ENCODE measurements at places on chromosomes 4 and X.

GRCh38 chr4:36348403-36348938 is 67.1 kb downstream of the DTHD1 start:
- no peak for DNase-seq

- DNase-seq: no peak
These were observed 284.0 kb upstream of the FRG1 start for GRCh38 chr4:189656641-189657040.

- DNase-seq: no peak
These were observed 56.5 kb downstream of the NSD2 start for GRCh38 chr4:1927675-1928074.

DNA sequence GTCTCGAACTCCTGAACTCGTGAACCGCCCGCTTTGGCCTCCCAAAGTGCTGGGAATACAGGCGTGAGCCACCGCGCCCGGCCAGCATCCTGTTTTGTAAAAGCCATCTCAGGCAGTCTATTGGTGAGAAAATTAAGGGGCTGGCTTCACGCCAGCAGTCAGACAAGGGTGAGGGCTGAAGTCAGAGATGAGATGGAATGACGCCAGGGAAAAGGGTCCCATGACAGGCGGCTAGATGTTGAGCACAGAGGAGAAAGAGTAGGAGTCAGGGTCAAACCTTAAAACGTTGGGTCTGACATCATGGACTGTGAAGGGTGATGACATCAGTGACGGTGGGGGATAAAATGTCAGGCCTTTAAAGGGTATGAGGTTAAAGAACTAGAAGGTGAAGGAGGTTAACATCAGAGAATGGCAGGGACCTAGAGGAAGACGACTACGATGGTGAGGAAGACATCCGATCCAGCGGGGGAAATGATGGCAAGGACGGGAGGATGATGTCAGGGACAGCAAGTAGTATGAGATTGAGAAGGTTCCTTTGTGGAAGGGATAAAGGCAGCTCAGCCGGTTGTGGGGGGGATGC is 504 bp upstream of the RBM3 start:
- peak; percentile 69 for DNase-seq

DNA sequence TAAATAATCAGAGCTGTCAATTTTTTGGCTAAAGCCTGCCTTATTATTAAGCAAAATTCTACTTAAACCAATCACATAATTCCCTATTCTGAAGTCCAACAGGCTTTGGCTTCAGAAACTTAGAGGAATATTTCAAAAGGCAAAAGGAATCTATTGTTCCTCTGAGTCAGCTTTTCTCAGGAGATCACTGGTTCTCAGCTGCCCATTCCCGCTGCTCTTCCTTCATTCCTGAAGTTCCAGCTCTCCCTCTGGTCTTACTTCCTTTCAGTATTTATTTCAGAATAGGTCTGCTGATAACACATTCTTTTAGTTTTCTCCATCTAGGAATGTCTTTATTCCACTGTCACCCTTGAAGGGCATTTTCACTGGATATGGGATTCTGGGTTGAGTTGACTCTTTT is 133.7 kb downstream of the SOWAHB start:
- DNase-seq: no peak

DNA sequence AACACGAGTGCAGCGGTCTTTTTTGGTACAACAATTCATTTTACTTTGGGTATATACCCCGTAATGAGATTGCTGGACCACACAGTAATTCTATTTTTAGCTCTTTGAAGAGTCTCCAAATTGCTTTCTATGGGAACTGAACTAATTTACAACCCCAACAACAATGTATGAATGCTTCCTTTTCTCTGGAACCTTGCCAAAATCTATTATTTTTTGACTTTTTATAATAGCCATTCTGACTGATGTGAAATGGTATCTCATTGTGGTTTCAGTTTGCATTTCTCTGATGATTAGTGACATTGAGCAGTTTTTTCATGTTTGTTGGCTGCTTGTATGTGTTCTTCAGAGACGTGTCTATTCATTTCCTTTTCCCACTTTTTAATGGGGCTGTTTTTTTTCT is 240.8 kb downstream of the STK32B start:
- no peak for DNase-seq

- no peak for DNase-seq
These were observed 368.7 kb downstream of the CCSER1 start for GRCh38 chr4:90495936-90496335.

- no peak for DNase-seq
These were observed 6.5 kb upstream of the SLITRK4 start for GRCh38 chrX:143642426-143642825.

GRCh38 chr4:139599594-139600374 is 43.8 kb upstream of the SETD7 start:
- no peak for DNase-seq

DNA sequence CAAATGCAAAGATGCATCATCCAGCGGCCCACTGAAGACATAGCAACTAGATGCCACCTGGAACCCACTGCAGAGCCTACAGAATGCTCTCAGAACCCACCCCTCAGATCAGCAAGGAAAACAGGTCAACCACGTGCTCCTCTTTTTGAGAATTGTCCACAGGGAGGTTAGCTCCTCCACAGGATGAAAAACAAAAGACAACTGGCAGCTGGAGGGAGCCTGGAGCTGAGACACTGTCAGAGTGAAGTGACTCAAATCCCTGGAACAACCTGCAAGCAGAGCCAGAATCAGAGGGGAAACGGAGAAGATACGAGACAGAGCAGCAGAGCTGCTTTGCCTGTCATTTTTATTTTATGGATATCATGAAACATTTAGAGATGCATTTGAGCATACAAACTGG is 277.6 kb downstream of the GASK1B start:
- DNase-seq: no peak

- peak; percentile 97 for DNase-seq
These were observed 61.4 kb upstream of the PACRGL start for GRCh38 chr4:20638825-20639224.

DNA sequence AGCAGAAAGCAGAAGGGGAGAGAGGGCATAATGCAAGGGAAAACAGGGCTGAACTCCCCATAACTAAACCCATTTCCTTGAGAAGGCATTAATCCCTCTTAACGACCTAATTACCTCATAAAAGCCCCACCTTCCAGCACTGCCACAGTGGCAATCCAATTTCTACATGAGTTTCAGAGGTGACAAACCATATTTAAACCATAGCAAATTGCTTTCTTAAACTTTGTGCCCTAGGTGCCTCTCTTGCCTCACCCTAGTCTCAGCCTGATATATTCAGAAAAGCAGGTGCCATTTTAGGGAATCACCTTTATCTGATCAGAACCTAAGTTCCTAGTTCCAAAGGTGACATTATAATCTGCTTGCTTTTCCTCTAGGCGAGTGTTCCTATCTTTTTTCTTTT is 48.9 kb downstream of the SLC34A2 start:
- DNase-seq: no peak

- peak; percentile 22 for DNase-seq
These were observed at the start of gene DUSP9 for GRCh38 chrX:153646620-153647373. DUSP9 (plus strand) TSS chrX:153647203; CDS start chrX:153647954, 751 bp downstream.

GRCh38 chr4:158826882-158827281 is 58.1 kb downstream of the FNIP2 start:
- DNase-seq: peak; percentile 28

DNA sequence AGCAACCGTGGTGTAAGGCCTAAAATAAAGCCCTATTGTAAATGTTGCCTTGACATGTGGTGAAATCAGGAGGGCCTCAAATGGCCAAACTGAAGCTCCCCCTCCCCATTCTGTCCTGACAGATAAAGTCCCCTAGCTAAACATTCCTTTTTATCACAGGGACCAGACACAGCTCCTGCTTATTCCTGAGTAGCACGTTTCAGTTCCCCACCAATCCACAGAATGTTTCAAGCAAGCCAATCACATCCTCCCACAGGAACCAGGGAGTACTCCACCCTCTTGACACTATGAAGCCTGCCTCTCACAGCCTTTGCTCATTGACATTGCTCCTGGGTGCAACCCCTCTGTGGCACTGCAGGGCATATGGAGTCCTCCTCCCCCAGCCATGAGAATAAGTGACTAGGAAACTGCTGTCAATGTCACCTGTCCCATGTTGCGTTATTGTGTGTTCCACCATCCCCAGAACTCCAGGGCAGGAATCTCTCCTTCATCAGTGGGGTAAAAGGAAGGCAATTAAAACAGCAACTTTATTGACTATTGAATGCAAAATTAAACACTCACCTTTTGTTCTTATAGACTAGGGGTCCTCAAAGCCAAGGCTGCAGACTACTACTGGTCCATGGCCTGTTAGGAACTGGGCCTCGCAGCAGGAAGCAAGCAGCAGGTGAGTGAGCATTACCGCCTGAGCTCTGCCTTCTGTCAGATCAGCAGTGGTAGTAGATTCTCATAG is 128.1 kb downstream of the COL25A1 start:
- DNase-seq: no peak

GRCh38 chrX:65528293-65528692 is 6.3 kb downstream of the LAS1L start:
- no peak for DNase-seq

- DNase-seq: no peak
These were observed 2.2 kb downstream of the TRMT44 start for GRCh38 chr4:8442596-8443358.

GRCh38 chrX:154121961-154122360 is 22.1 kb upstream of the OPN1LW start:
- no peak for DNase-seq

GRCh38 chr4:126630230-126630629 is 1002.5 kb upstream of the INTU start:
- DNase-seq: no peak

DNA sequence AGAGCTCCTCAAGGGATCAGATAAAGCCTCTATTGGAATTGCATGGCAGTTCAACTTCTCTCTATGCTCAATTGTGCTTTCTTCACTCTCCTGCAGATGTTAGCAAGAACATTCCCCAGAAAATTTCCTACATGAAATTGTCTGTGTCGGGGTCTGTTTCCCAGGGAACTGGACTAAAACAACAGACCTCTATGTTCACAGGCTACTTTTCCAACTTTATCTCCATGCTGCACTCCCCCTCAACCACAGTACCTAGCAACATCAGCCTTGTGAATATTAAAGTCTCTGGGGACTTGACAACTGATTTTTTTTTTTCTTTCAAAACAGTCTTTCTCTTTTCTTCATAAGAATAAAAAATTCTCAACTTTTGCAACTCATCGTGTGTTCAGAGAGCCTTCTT is 1470.8 kb upstream of the ADGRL3 start:
- DNase-seq: no peak

GRCh38 chr4:185238750-185239149 is 29.4 kb downstream of the SNX25 start:
- no peak for DNase-seq

GRCh38 chr4:24881508-24882196 is 31.2 kb downstream of the CCDC149 start:
- no peak for DNase-seq

All from NCI-H2081 (cell line).